Fibroblast of skin of right biceps (primary cell): ENCODE measurements at places on chromosomes 3 and 15.

- DNase-seq: no peak
Measured at GRCh38 chr3:157180262-157180661, 20.3 kb upstream of the CCNL1 start.

GRCh38 chr3:101273156-101273555 lies 47.2 kb downstream of the IMPG2 start:
- no peak for DNase-seq

DNA sequence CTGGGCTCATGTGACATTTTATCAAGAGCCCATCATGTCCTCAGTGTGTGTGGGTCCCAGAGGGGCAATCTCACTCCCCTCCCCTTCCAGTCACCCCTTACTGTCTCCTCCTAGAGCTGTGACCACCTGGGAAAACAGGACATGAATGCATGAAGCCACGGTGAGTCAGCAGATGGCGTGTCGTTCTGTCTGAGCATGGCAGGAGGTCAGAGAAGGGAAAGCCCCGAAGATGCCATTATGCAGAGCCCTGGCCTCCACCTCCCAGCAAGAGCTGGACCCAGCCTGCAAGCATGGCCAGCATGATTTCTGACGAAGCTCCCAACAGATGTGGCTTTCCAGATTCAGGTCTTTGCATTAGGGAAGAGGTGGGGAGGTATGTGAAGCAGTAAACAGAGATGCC lies 118.5 kb downstream of the TLE3 start:
- DNase-seq: no peak

DNA sequence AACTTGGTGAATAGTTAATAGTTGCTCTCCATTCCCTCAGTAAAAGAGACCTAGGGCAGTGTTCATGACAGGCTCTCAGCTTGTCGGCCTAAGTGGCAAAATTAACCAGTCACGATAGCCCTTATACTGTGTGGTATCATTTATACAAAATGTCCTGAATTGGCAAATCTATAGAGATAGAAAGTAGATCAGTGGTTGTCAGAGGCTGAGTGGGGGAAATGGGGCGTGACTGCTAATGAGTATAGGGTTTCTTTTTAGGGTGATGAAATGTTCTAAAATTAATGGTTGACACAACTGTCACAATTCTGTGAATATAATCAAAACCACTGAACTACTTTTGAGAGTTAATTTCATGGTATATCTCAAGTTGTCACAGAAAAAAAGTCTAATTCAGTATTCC lies 20.9 kb downstream of the ARIH1 start:
- DNase-seq: no peak

DNA sequence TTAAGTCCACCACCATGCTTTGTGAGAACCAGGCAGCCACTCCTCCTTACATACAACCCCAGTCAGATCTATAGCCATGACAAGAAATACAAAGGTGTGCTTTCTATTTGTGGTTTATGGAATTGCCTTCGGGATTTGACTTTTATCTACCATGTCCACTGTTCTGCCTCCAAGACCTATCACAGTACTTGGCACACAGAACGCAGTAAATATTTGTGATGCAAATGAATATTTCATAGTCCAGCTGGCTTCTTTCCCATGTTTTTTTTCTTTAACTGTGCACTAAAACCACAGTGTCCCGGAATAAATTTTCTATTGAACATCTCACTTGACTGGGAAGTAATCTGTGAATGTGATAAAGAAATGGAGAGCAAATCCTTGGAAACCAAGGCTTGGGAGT lies 314.7 kb downstream of the RORA start:
- DNase-seq: no peak

- DNase-seq: peak; percentile 59
Measured at GRCh38 chr3:150335631-150336030, 72.5 kb upstream of the TSC22D2 start.

GRCh38 chr15:93252780-93253179 lies 163.8 kb upstream of the RGMA start:
- DNase-seq: no peak

DNA sequence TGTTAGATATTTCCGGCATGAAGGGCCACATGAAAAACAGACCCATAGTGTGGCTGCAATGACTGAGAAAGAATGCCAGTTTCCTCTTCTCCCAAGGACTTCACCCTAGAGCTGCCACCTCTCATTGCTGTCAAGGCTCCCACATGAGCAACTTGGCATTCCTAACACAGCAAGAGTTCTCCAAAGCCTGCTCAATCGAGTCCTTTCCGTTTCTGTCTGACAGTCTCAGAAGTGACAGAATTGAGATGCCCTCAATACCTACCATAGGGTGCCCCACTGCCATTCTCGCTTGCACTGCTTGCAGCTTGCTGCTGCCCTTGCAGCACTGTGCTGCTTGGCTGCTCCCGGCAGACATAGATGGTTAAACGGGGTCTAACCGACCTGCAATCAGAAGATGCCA lies 44.3 kb downstream of the UBP1 start:
- no peak for DNase-seq

DNA sequence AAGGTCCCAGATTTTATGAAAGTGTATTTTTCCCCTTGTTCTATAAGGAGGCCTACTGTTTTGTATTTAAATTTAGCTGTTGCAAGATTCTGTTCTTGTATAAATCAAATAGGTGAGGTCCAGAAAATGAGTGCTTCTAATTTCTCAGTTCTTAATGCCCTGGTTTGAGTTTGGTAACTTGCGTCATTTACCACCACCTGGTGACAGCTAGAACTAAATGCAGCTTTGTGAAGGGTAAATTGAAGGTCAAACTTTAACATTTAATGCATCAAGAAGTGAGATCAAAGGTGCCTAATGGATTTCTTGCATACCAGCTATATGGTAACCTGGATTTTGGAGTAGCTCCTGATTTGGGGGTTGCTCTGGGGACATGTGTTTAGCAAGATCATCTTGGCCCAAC lies 50.7 kb upstream of the POLR2M start:
- no peak for DNase-seq

- no peak for DNase-seq
Measured at GRCh38 chr3:154275965-154276364, 48.3 kb downstream of the DHX36 start.

DNA sequence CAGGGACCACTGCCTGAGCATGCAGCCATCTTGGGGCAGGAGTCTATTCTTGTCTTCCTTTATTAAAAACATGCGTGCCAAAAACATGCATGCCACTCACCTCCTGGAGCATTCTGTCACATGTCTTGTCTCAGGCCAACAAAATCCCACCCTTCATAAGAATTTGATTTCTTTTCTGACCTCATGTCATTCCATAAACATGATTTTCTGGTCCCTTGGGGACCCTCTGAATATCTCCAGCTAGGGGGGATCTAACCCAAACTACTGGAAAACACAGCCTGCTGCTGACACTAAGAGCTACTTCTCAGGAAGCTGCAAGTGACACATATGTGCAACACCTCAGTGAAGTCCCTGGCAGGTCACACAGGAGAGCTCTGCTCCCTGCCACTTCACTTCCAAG lies 26.8 kb upstream of the NOX5 start:
- DNase-seq: peak; percentile 9

- DNase-seq: peak; percentile 75
Measured at GRCh38 chr3:15815696-15816095, 17.9 kb upstream of the ANKRD28 start.
